Neural progenitor cell (in vitro differentiated cells): ENCODE measurements at places on chromosomes 5 and 9. TPM values are rescaled to one million over a fixed set of nuclear protein-coding genes. Genes with fewer than 3 reads are reported as not detected.

GRCh38 chr5:173423452-173424117 is 95.4 kb upstream of the STC2 start:
- no peak for DNase-seq

Gene GPR151
- not detected in 2 replicates for total RNA-seq

Gene SLC22A4
- 0.06 and 0.09 TPM in 2 replicates for total RNA-seq

Gene ARHGEF39
- total RNA-seq: 13.2 and 31.9 TPM in 2 replicates

DNA sequence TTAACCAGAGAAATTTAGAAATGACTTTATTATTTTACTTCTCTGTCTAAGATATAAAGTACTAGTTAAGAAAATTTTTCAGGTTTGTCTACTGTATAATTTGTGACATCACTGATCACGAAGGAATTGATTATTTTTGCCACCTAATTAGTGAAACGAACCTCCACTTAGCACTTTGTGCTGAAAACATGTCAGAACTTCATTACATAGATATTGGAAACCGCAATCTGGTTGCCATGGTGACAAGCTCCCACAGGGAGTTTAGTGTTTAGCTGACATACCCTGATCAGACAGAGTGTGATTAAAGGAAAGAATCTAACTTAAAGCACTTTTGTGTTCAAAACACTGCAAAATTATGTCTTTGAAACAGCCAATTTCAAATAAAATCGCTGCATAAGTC is 668.4 kb upstream of the CCNG1 start:
- peak; percentile 44 for DNase-seq

Gene IL9
- total RNA-seq: not detected in 2 replicates

Gene DNLZ
- total RNA-seq: 3.4 and 15.8 TPM in 2 replicates

- no peak for DNase-seq
These were observed 18.2 kb upstream of the IL7R start for GRCh38 chr5:35838370-35839042.

Gene TMC1
- not detected in 2 replicates for total RNA-seq

GRCh38 chr9:85027870-85028269 is 358.3 kb downstream of the NTRK2 start:
- DNase-seq: no peak
